SK-N-SH (cell line): ENCODE measurements at places on chromosomes 11 and 22. TPM values are rescaled to one million over a fixed set of nuclear protein-coding genes. Genes with fewer than 3 reads are reported as not detected.

GRCh38 chr22:31083923-31084810 is 3.0 kb downstream of the SMTN start:
- no peaks in the 10 kb centered on the region for H3K27me3 ChIP-seq
- peak; percentile 60 for DNase-seq
- peaks cover 8% of the 10 kb centered on the region; the same call in 1 of the 2 replicates for H3K36me3 ChIP-seq

DNA sequence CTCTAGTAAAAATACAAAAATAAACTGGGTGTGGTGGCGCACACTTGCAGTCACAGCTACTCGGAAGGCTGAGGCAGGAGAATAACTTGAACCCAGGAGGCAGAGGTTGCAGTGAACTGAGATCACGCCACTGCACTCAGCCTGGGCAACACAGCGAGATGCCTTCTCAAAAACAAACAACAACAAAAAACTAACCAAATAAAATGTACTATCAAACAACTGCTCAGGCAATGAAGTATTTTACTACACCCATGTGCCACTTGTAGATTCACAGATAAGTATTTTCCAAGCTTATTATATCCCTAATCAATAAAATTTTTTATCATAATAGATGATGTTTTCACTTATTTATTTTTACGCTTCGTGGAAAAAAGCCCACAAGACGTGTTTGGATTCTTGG is 924 bp downstream of the C11orf65 start:
- peaks cover 2% of the 10 kb centered on the region; the same call in 1 of the 2 replicates for H3K4me1 ChIP-seq
- H3K36me3 ChIP-seq = no peaks in the 10 kb centered on the region
- no peak for DNase-seq
- no peaks in the 10 kb centered on the region for H3K27me3 ChIP-seq
- peak overlapping the region; percentile 97 for H3K4me3 ChIP-seq
- H3K27ac ChIP-seq = peak overlapping the region; percentile 99

GRCh38 chr11:33585586-33586209 is 114.9 kb downstream of the C11orf91 start:
- H3K36me3 ChIP-seq = peaks cover 78% of the 10 kb centered on the region
- no peaks in the 10 kb centered on the region for H3K27me3 ChIP-seq
- H3K4me3 ChIP-seq = no peak overlapping the region
- DNase-seq = no peak

DNA sequence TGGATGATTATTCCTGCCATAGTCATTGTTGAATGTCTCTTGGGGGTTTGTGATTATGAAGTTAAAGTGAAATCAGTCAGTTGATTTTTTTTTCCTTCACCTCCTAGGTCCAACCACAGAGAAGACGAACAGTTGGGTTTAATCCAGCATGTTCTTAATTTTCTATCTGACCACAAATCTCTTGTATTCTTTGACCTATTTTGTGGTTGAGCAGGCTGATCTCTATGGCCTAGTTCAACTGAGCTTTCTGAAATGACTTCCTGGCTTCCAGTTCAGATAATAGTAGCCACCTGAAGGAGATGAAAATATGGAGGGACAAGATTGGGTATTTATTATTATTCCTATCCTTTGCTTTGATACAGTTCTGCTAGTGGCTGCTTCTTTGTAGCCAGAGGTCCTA is 5.2 kb upstream of the OR56A5 start:
- H3K36me3 ChIP-seq = no peaks in the 10 kb centered on the region
- no peaks in the 10 kb centered on the region for H3K27me3 ChIP-seq
- no peaks in the 10 kb centered on the region for H3K4me1 ChIP-seq

GRCh38 chr11:73747762-73748161 is 13.1 kb downstream of the RAB6A start:
- H3K4me3 ChIP-seq = no peak overlapping the region
- no peak overlapping the region for H3K27ac ChIP-seq
- H3K27me3 ChIP-seq = no peaks in the 10 kb centered on the region
- DNase-seq = no peak
- H3K4me1 ChIP-seq = no peaks in the 10 kb centered on the region

DNA sequence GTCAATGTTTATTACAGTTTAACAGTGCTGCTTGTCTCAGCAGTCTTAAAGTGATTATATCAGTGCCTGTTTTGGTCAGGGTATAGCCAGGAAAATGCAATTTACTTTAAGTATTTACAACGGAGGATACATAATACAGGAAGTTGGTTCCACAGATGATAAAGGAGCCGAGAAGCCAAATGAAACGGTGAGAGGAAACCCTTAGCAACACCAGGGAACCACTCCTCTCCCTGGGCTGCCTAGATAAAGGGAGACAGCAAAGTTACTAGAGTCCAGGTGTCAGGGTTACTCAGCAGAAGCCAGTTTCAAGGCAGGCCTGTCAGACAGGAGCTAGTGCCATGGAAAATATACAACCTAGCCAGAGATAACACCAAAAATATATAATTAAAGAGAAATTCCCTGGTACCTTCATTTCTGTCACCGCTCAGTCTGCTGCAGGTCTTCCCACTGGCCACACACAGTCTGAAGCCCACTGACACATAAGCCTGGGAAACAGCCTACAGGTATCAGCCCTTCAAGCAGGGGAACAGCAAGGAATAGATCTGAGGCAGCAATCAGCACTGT is 55.5 kb downstream of the FAM76B start:
- no peak for DNase-seq
- 0 out of 2 replicates have a peak, but pooled peaks cover 9% of the 10 kb centered on the region for H3K27me3 ChIP-seq
- no peaks in the 10 kb centered on the region for H3K36me3 ChIP-seq

GRCh38 chr11:2522631-2523255 is 77.9 kb downstream of the KCNQ1 start:
- no peak overlapping the region for H3K27ac ChIP-seq
- H3K36me3 ChIP-seq = no peaks in the 10 kb centered on the region
- no peak overlapping the region for H3K4me3 ChIP-seq
- DNase-seq = peak; percentile 30
- H3K4me1 ChIP-seq = no peaks in the 10 kb centered on the region
- H3K27me3 ChIP-seq = no peaks in the 10 kb centered on the region

GRCh38 chr11:93614173-93614722 is 47.2 kb upstream of the CEP295 start:
- DNase-seq = peak; percentile 10
- H3K36me3 ChIP-seq = no peaks in the 10 kb centered on the region
- H3K27ac ChIP-seq = no peak overlapping the region
- no peaks in the 10 kb centered on the region for H3K4me1 ChIP-seq
- no peak overlapping the region for H3K4me3 ChIP-seq

- H3K4me1 ChIP-seq = no peaks in the 10 kb centered on the region
- H3K4me3 ChIP-seq = no peak overlapping the region
- H3K27ac ChIP-seq = no peak overlapping the region
- H3K27me3 ChIP-seq = no peaks in the 10 kb centered on the region
- no peaks in the 10 kb centered on the region for H3K36me3 ChIP-seq
Observed at GRCh38 chr11:126978911-126979310, 21.7 kb downstream of the KIRREL3 start.

DNA sequence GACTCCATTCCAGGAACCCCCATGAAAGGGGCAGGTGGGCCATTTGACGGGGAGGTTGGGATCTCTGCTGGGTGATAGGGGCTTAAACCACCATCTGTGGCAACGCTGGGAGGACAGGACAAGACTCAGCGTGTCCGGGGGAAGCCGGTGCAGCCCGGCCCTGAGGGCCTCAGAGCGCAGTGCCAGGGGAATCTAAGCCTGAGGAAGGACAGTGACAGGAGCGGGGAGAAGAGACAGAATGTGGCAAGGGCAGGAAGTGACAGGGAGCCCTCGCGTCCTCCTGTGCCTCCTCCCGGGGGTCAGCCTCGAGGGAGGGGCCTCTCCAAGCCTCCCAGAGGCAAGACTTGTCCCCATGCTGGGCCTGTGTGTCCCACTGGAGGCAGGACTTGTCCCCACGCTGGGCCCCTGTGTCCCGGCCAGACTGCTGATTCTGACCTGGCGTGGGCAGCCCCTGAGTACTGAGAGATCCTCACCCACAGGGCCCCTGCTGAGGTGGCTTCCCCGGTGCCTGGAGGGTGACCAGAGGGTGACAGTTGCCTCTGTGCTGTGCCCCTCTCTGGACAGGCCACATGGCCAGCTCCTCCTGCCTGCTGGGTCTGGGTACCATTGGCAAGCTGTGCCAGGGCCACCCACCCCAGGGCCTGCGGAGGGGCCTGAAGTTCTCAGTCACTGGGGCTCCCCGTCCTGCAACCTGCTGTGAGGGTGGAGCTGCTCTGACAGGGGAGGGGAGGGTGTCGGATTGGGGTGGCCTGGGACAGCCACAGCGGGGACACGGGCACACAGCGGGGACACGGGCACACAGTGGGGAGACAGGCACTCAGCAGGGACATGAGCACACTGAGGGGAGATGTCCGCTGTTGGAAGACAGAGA is 676.2 kb downstream of the BRD1 start:
- H3K27me3 ChIP-seq = no peaks in the 10 kb centered on the region
- no peaks in the 10 kb centered on the region for H3K4me1 ChIP-seq
- no peaks in the 10 kb centered on the region for H3K36me3 ChIP-seq

GRCh38 chr22:46581538-46582244 is 38.5 kb upstream of the GRAMD4 start:
- no peaks in the 10 kb centered on the region for H3K27me3 ChIP-seq
- H3K36me3 ChIP-seq = no peaks in the 10 kb centered on the region
- H3K4me1 ChIP-seq = no peaks in the 10 kb centered on the region; the same call in 1 of the 2 replicates
- H3K27ac ChIP-seq = no peak overlapping the region
- no peak overlapping the region for H3K4me3 ChIP-seq

DNA sequence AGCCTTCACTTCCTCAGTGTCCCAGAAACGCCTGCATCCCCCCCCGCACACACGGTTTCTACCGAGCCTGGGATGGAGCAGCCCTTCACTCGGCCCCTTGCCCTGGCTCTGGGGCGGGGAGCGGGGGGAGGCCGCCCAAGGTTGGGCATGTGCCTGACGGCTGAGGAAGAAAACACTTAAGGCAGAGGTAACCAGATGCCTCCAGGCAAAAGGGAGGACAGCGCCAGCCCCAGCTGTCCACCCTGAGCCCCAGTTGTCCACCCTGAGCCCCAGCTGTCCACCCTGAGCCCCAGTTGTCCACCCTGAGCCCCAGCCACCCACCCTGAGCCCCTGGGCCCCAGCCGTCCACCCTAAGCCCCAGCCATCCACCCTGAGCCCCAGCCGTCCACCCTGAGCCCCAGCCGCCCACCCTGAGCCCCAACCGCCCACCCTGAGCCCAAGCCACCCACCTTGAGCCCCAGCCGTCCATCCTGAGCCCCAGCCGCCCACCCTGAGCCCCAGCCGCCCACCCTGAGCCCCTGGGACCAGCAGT is 3.8 kb upstream of the TTLL8 start:
- DNase-seq = no peak
- no peaks in the 10 kb centered on the region for H3K36me3 ChIP-seq
- no peak overlapping the region for H3K27ac ChIP-seq
- H3K4me1 ChIP-seq = no peaks in the 10 kb centered on the region; the same call in 1 of the 2 replicates
- no peak overlapping the region for H3K4me3 ChIP-seq

DNA sequence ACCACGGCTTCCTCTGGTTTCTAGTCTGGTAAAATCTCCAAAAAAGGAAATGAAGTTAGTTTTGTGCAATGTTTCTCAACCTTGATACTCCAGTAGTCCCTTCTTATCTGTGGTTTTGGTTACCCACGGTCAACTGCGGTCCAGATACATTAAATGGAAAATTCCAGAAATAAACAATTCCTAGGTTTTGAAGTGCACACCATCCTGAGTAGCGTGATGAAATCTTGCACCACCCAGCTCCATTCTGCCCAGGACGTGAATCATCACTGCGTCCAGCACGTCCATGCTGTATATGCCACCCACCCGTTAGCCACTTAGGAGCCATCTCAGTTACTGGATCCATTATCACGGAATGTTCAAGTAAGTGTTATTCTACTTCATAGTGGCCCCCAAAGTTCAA is 117.0 kb downstream of the FBXO7 start:
- no peak overlapping the region for H3K27ac ChIP-seq
- no peaks in the 10 kb centered on the region for H3K4me1 ChIP-seq
- H3K4me3 ChIP-seq = no peak overlapping the region
- no peaks in the 10 kb centered on the region for H3K27me3 ChIP-seq

GRCh38 chr22:41550952-41551491 is 6.8 kb upstream of the POLR3H start:
- no peak overlapping the region for H3K27ac ChIP-seq
- no peak overlapping the region for H3K4me3 ChIP-seq
- H3K36me3 ChIP-seq = no peaks in the 10 kb centered on the region
- H3K27me3 ChIP-seq = no peaks in the 10 kb centered on the region
- DNase-seq = no peak

GRCh38 chr11:66178871-66179270 is 89.6 kb upstream of the RAB1B start:
- H3K4me3 ChIP-seq = no peak overlapping the region
- no peak for DNase-seq
- H3K4me1 ChIP-seq = peaks cover 5% of the 10 kb centered on the region; the same call in 1 of the 2 replicates

DNA sequence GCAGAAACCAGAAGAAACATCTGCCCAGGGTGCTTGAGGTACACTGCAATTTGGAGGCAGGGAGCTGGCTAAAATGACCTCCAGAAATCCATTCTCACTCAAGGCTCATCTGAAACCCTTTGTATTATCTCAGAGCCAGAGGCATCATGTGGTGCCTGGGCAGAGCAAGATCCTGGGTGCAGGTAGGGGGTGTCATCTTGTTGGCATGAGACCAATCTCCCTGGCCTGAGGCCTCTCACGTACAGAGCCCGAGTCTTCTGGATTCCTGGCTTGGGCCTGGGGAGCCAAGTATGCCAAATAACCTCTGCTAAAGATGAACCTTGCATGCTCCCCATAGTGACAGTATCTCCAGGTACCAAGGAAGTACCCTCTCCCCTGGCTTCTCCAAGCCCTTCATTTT is 2.4 kb downstream of the LMO1 start:
- no peak overlapping the region; the same call in 1 of the 2 replicates for H3K4me3 ChIP-seq
- no peak overlapping the region for H3K27ac ChIP-seq
- no peak for DNase-seq
- H3K4me1 ChIP-seq = peaks cover 78% of the 10 kb centered on the region

DNA sequence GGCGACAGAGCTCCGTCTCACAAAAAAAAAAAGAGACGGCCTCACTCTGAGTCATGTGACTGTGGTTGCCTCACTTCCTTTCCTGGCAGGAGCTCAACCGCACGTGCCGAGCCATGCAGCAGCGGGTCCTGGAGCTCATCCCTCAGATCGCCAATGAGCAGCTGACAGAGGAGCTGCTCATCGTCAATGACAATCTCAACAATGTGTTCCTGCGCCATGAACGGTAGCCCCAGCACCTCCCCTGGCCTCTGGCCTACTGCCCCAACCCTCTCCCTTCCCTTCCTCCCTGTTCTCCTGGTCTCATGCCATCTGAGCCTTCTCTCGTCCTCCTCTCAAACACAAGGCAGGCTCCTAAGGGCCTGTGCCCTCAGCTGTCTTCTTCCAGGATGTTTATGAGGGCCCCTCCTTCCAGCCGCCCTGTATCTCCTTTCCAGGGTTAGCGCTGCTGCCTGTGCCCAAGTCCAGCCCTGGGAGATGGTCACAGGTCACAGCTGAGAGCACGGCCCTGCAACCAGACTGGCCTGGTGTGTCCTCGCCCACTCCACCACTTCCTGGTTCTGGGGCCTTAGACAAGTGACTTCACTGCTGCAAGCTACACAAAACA is 30.7 kb downstream of the TOM1 start:
- H3K4me1 ChIP-seq = no peaks in the 10 kb centered on the region
- no peak overlapping the region for H3K27ac ChIP-seq
- H3K4me3 ChIP-seq = no peak overlapping the region
- DNase-seq = no peak
- peaks cover 31% of the 10 kb centered on the region for H3K36me3 ChIP-seq

Gene C2CD2L
- 7.6 and 8.6 TPM in 2 replicates for polyA plus RNA-seq

Gene QSER1
- 4.2 and 4.4 TPM in 2 replicates for polyA plus RNA-seq

Gene TRIM66
- polyA plus RNA-seq = 6.4 and 8.0 TPM in 2 replicates

Gene ANKK1
- 0.05 TPM in 1 of 2 replicates, not detected in the other for polyA plus RNA-seq

Gene FGF19
- not detected in 2 replicates for polyA plus RNA-seq

Gene INS
- not detected in 2 replicates for polyA plus RNA-seq

Gene SERHL2
- polyA plus RNA-seq = 3.1 and 3.8 TPM in 2 replicates

Gene KCNJ1
- polyA plus RNA-seq = 0.03 TPM in 1 of 2 replicates, not detected in the other

Gene GTSE1
- polyA plus RNA-seq = 9.4 and 12.2 TPM in 2 replicates

Gene SMTNL1
- not detected in 2 replicates for polyA plus RNA-seq

Gene PTPN5
- not detected in 2 replicates for polyA plus RNA-seq

Gene NECTIN1
- 6.7 and 9.1 TPM in 2 replicates for polyA plus RNA-seq

Gene ROBO4
- 0.31 and 0.95 TPM in 2 replicates for polyA plus RNA-seq

Gene NFRKB
- polyA plus RNA-seq = 13.5 and 14.6 TPM in 2 replicates
